Thoracic aorta (tissue), 2 donors: ENCODE measurements at places on chromosomes 16 and 17.

DNA sequence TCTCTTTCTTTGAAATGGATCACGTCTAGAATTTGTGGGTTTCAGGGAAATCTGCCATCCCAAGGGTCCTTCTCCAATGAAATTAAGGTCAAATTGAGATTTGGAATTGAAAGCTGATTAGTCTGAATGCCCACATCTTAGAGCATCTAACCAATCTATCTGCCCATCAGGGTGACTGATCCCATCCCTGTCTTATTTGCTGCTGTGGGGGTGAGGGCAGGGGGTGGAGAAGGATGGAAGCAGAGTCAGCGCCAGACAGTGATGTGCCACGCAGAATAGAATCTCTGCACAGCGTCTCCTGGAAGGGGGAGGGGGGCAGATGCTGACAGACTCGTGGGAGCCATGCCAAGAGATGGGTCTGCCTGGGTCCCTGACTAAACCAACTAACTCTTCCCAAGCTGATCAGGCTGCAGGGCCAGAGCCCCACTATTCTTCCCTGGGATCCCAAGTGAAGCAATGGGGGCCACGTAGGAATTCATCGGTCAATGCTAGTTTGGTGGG, 32.1 kb downstream of the CDK5RAP3 start:
- no peaks in the 10 kb centered on the region for H3K36me3 ChIP-seq
- no peak overlapping the region for H3K4me3 ChIP-seq
- DNase-seq, result no peak
- H3K4me1 ChIP-seq, result peaks cover 8% of the 10 kb centered on the region

DNA sequence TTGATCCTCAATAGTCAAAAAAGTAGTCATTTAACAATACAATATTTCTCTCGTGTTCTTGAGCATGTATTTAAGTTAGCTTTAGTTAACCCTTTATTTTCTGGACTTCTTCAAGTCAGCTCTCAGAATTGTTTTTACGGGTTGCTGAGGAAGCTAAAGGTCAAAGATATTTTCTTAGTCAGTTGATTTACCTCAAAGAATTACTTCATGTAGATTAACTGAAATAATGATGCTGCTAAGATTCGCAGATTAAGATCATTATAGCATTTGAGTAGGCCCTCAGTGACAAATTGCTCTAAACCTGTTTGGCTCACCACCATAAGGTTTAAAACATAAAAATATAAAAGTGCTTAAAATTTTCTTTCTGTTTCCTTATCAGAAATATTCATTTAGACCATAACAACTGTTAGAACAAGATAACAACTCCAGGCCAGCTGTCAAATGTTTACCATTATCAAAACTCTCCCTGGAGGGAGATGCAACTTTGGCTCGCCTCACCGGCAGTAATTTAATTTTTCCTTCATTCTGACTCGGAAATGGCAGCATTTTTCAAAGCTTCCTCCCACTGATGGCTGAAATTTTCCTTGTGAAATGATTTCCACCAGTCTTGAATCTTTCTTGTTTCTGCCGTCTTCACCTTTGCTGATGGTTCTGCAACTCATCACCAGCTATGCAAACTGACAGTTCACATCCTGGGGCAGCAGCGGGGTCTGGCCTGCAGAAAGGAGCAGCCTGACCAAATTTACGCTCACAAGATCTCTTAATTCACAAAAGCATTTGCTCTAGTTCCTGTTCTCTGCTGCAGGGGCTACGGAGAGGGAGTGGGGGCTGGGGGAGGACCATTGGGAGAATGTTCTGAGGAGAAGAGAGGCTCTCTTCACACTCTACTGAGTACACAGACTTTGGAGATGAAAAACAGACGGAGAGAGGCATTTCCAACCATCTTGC, 254.8 kb upstream of the TBX2 start:
- H3K4me3 ChIP-seq, result no peak overlapping the region
- no peak for DNase-seq
- H3K36me3 ChIP-seq, result no peaks in the 10 kb centered on the region
- no peaks in the 10 kb centered on the region for H3K4me1 ChIP-seq
- H3K27ac ChIP-seq, result no peak overlapping the region

DNA sequence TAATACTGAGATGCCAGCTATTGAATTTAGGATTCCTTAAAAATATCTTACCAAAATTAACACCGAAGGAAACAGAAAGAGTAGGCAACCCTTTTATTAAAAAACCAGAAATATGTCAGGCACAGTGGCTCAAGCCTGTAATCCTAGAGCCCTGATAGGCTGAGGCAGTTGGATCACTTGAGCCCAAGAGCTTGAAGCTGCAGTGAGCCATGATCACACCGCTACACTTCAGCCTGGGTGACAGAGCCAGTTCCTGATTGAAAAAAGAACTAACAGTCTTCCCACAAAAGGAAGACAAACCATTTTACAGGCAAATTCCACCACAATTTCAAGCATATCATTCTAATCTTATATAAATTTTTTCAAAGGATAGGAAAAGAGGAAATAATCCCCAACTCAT, 15.6 kb downstream of the SLFN12 start:
- no peak for DNase-seq
- no peaks in the 10 kb centered on the region for H3K27me3 ChIP-seq
- peaks cover 8% of the 10 kb centered on the region for H3K36me3 ChIP-seq
- H3K4me3 ChIP-seq, result no peak overlapping the region
- H3K27ac ChIP-seq, result no peak overlapping the region

DNA sequence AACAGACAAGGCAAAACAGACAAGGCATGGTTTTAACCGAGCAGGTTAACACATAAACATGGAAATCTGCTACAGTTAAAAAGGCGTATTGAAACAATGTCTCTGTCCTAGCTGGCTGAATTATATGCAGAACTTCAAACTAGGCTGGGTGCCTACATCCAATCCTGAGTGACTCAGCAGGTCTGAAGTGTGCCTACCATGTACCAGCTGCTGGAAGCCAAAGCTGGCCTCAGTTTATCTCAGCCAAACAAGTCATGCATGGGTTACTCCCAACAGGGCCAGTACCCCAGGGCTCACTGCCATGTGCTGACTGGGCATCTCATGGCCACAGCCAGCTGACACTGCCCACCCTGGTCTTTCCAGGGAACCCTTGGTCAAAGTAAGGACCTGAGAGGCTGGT, 4.0 kb downstream of the C1QBP start:
- peaks cover 8% of the 10 kb centered on the region for H3K4me1 ChIP-seq
- no peak overlapping the region for H3K4me3 ChIP-seq
- H3K27me3 ChIP-seq, result no peaks in the 10 kb centered on the region
- no peak for DNase-seq
- H3K36me3 ChIP-seq, result peaks cover 36% of the 10 kb centered on the region

GRCh38 chr17:81456798-81457197, 55.8 kb downstream of the ACTG1 start:
- no peak overlapping the region for H3K27ac ChIP-seq
- peaks cover 5% of the 10 kb centered on the region for H3K36me3 ChIP-seq
- no peak overlapping the region for H3K4me3 ChIP-seq
- DNase-seq, result no peak

DNA sequence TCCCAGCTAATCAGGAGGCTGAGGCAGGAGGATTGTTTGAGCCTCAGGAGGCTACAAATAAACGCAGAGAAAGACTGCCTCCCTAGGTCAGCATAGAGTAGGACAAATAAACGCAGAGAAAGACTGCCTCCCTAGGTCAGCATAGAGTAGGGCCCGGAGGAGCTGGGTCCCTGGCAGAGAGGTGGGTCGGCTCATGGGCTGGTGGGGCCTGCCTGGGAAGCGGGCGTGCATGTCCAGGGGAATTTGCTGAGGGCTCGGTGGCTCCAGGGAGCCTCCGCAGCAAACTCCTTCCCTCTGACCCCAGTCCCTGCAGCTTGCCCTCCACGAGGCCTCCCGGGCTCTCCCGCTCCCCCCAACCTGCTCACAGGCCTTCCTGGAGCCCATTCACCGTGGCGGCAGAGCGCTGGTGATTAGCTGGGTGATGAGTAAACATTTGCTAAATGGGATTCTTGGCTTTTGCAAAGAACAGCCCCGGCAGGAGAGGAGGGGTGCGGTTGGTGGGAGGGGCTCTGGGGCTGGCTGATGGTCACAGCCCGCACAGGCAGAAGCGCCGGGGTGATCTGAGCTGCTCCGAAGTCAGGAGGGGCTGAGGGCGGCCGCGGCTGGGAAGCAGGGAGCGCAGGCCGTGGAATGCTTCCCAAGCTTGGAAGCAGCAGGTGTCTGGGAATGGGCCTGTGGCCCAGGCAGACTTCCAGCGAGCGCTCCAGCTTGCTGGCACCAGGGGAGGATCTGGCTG, 93.1 kb downstream of the RTN4RL1 start:
- peak overlapping the region; percentile 46 for H3K4me3 ChIP-seq
- H3K36me3 ChIP-seq, result no peaks in the 10 kb centered on the region
- no peaks in the 10 kb centered on the region for H3K4me1 ChIP-seq
- no peaks in the 10 kb centered on the region for H3K27me3 ChIP-seq
- DNase-seq, result no peak
- no peak overlapping the region for H3K27ac ChIP-seq

DNA sequence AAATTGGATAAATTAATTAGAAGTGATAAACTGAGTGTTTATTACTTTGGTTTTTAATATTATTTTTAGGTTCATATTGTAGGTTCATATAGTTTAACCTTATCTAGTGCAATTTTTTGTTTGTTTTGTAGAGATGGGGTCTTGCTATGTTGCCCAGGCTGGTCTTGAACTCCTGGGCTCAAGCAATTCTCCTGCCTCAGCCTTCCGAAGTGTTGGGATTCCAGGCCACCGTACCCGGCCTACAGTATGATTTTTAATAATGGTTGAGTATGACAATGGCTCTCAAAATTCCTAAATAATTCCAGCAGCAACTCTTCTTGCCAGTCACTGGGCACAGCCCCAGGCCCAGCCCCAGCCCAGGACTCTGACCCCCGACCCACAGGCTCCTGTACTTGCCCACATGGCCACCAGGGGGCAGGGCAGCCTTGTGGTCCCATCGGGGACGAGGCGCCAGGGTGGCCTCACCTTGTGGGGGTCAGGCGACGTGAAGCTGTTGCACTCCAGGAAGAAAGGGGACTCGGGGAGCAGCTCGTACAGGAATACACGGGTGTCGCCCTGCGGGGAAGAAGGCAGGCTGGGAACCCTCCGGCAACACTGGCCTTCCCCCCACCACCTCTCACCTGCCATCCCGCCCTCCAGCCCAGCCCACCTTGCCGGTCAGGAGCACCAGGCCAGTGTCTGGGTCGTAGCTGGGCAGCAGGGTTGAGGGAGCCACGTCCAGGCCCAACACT, 7.9 kb upstream of the PAM16 start:
- no peak overlapping the region for H3K4me3 ChIP-seq
- H3K27ac ChIP-seq, result no peak overlapping the region
- no peaks in the 10 kb centered on the region for H3K4me1 ChIP-seq
- no peak for DNase-seq

DNA sequence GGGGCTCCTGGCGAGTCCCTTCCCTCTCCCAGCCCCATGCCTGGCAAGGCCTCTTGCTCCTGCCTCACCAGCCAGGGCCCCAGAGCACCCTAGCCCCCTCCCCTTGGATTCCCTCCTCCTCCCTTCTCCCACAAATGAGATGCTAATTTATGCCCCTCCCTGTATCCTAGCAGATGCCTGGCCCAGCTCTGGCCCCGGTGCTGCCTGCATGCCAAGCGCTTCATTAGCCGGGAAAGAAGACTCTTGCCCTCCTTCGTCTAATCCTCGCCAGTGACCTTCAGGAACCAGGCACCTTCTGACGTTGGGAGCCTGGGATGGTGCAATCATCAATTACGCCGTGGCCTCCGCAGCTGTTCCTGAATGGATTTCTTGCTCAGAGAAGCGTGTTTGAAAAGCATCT, 127.8 kb downstream of the SDK2 start:
- no peaks in the 10 kb centered on the region for H3K4me1 ChIP-seq
- H3K27ac ChIP-seq, result no peak overlapping the region
- no peak overlapping the region for H3K4me3 ChIP-seq
- DNase-seq, result no peak

- no peak overlapping the region for H3K27ac ChIP-seq
- no peak for DNase-seq
- no peaks in the 10 kb centered on the region for H3K27me3 ChIP-seq
- H3K36me3 ChIP-seq, result no peaks in the 10 kb centered on the region
- H3K4me1 ChIP-seq, result peaks cover 5% of the 10 kb centered on the region
These were observed 56.5 kb upstream of the TEX2 start for GRCh38 chr17:64319531-64319930.

DNA sequence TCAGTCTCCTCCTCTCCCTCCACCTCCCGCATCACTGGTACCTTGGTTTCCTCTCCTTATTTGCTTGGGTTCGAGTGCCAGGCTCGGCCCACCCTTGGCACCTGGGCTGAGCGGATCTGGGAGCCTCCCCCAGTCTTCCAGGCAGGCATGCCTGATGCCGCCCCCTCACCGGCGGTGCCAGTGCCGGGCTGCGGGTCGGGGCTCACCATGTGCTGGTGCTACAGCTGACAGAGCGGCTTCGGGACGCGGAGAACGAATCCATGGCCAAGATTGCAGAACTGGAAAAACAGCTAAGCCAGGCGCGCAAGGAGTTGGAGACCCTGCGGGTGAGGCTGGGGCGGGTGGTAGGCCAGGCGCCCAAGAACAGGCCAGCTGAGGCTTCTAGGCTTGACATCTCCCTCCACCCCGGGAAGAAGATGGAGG, 19.2 kb downstream of the FMNL1 start:
- no peak overlapping the region for H3K4me3 ChIP-seq
- H3K27me3 ChIP-seq, result no peaks in the 10 kb centered on the region
- no peaks in the 10 kb centered on the region for H3K36me3 ChIP-seq
- H3K4me1 ChIP-seq, result peaks cover 11% of the 10 kb centered on the region

GRCh38 chr16:78504401-78504851, 405.0 kb downstream of the WWOX start:
- DNase-seq, result no peak
- no peaks in the 10 kb centered on the region for H3K36me3 ChIP-seq
- H3K27ac ChIP-seq, result no peak overlapping the region

DNA sequence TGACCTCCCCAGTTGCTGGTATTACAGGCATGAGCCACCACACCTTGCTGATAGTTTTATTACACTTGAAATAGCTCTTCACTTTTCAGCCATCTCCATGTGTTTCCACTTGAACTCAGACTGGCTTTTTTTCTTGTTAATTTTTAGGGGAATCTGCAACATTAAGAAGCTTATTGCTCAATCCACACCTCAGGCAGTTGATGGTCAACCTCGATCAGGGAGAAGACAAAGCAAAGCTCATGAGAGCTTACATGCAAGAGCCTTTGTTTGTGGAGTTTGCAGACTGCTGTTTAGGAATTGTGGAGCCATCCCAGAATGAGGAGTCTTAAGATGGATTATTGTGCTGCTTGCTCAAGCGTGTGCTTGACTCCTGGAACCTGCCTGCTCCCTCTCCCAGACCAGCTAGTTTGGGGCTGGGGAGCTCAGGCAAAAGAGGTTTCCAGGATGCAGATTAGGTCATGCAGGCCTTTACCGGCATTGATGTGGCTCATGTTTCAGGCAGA, 8.6 kb downstream of the ZNHIT3 start:
- H3K4me1 ChIP-seq, result no peaks in the 10 kb centered on the region
- no peak overlapping the region for H3K4me3 ChIP-seq
- H3K36me3 ChIP-seq, result peaks cover 47% of the 10 kb centered on the region
- H3K27ac ChIP-seq, result no peak overlapping the region
- DNase-seq, result no peak

GRCh38 chr17:26809033-26809432, 484.9 kb upstream of the WSB1 start:
- no peak overlapping the region for H3K27ac ChIP-seq
- H3K27me3 ChIP-seq, result no peaks in the 10 kb centered on the region
- H3K4me1 ChIP-seq, result no peaks in the 10 kb centered on the region
- no peak for DNase-seq
- no peaks in the 10 kb centered on the region for H3K36me3 ChIP-seq
